Nephron progenitor cell (in vitro differentiated cells): ENCODE measurements at places on chromosomes 6 and 20.

DNA sequence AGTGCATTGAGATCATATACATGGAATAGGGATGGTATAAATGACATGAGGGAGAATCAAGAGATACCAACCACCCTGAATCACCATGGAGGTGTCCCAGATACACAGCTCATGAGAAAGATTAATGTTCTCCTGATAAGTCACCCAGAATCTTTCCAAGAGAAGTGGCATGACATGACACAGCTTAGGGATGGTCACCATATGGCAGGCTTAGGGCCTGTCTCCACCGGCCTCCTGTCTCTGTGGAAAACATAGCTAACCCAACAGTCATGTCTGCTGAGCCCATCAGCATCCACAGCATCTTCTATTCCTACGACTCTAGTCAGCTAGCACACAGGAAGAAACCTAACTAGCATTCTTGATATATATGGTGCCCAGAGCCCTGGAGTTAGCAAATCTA lies 133.3 kb downstream of the IPCEF1 start:
- H3K36me3 ChIP-seq: no peaks in the 10 kb centered on the region
- peaks cover 5% of the 10 kb centered on the region for H3K27me3 ChIP-seq
- H3K27ac ChIP-seq: no peak overlapping the region
- no peak overlapping the region for H3K4me3 ChIP-seq
- H3K4me1 ChIP-seq: peaks cover 32% of the 10 kb centered on the region
- DNase-seq: no peak

DNA sequence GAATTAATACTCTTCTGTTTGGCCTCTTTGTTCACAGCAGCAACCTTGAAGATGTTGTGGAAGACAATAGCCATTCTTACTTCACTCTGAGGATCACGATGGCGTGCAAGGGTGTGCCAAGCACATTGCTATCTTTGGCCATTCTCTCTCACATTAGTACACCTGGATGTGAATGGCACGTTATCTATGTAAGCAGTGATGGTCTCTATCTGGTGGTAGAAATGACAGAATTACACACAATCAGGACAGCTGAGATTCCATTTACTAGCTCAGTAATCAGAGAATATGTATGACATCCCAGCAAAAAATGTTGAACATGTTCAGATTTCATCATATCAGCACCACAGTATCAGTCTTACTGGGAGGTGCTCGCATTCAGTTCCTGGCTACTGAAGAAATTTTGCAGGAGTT lies 116.2 kb downstream of the LCA5 start:
- H3K4me1 ChIP-seq: no peaks in the 10 kb centered on the region
- DNase-seq: no peak
- no peaks in the 10 kb centered on the region for H3K36me3 ChIP-seq
- no peak overlapping the region for H3K27ac ChIP-seq
- H3K4me3 ChIP-seq: no peak overlapping the region
- peaks cover 2% of the 10 kb centered on the region for H3K27me3 ChIP-seq

DNA sequence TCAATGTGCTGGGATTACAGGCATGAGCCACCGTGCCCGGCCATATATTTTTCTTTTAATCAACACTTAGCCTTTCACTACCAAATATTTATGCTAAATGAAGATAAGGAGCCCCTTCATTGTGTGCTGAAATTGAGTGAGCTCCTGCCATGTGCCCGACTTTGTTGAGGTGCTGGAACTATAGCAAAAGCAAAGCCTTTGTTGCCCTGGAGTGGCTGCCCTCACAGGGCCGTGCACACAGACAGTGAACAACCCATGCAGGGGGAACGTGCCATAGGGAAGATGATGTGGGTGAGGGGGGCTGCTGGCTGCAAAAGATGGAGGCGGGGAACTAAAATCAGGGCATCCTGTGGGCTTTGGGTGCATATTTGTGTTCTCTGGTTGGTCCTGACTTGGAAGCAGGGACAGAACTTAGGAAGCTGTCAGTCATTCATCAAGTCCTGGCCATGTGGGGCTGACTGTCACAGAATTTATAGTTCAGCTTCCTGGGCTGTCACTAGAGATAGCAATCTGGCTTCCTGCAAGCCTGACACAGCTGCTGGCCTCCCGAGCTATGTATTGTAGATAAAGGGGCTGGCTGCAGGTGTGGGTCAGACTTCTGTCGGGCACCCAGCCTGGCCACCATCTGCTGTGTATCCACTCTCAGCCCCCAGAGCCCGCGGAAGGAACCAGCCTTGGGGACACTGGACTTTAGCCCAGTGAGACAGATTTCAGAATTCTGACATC lies 56.8 kb upstream of the MPC1 start:
- H3K36me3 ChIP-seq: peaks cover 10% of the 10 kb centered on the region
- no peak overlapping the region for H3K4me3 ChIP-seq
- peak overlapping the region; percentile 8 for H3K27ac ChIP-seq
- peaks cover 32% of the 10 kb centered on the region for H3K4me1 ChIP-seq

DNA sequence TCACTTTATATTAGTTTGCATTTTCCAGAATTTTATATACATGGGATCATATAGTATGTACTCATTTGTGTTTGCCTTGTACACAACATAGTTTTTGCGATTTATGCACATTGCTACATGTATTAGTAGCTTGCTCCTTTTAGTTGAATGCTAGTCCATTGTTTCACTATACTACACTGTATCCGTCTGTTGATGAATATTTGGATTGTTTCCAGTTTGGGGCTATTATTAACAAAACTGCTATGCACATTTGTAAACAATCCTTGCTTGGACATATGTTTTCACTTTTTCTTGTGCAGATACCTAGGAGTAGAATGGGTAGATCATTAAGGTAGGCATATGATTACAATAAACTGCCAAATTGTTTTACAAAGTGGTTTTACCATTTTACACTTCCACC lies 3.9 kb upstream of the LRRC1 start:
- DNase-seq: no peak
- peaks cover 24% of the 10 kb centered on the region for H3K4me1 ChIP-seq
- H3K27me3 ChIP-seq: peaks cover 32% of the 10 kb centered on the region
- peaks cover 15% of the 10 kb centered on the region for H3K36me3 ChIP-seq
- H3K27ac ChIP-seq: no peak overlapping the region
- no peak overlapping the region for H3K4me3 ChIP-seq

- H3K27me3 ChIP-seq: peaks cover 19% of the 10 kb centered on the region
- no peaks in the 10 kb centered on the region for H3K36me3 ChIP-seq
- H3K4me3 ChIP-seq: no peak overlapping the region
- no peaks in the 10 kb centered on the region for H3K4me1 ChIP-seq
Observed at GRCh38 chr6:137233911-137234863, 15.0 kb upstream of the IFNGR1 start.
